ENCODE measurements at places on chromosomes 6 and 20. TPM values are rescaled to one million over a fixed set of nuclear protein-coding genes. Genes with fewer than 3 reads are reported as not detected.

The SH3BGRL2 gene
- 29.1 TPM for total RNA-seq

The ENTPD6 gene
- 59.9 TPM for total RNA-seq

- no peak for DNase-seq
- H3K27me3 ChIP-seq = no peaks in the 10 kb centered on the region
- no peak overlapping the region for H3K4me3 ChIP-seq
- peaks cover 18% of the 10 kb centered on the region for H3K4me1 ChIP-seq
- no peak overlapping the region for H3K27ac ChIP-seq
These were observed 16.7 kb downstream of the KCTD20 start for GRCh38 chr6:36459501-36459900.

DNA sequence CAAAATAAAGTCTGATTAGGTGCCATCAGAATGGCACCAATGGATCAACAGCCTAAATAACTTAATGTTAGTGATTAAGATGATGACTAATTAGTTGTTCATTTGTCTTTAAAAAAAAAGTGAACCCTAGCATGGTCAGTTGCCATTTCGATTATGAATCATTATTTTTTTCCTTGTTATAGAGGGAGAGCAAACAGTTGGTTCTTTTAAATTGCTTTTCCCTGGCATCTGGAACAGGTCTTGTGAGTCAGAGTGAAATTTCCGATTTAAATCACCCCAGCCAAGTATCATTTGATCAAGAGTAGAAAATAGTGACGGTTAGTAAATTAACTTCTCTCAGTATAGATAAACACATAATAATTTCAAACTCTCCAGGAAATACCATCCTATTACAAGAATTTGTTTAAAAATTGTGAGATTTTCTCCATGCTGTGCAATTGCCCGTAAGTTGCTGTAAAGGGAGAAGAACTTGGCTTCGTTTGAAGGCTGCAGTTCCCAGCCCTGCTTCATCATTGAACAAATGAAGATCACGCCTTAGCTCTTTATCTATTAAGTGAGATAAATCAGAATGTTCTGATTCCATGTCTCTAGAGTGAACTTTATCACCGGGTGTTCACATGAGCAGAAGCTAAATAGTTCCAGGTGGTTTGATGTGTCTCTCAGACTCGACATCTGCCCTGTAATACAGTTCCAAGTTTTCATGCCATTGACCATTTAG lies 741.3 kb downstream of the DOK5 start:
- no peaks in the 10 kb centered on the region for H3K36me3 ChIP-seq
- H3K27ac ChIP-seq = no peak overlapping the region
- H3K4me1 ChIP-seq = no peaks in the 10 kb centered on the region
- H3K27me3 ChIP-seq = no peaks in the 10 kb centered on the region

GRCh38 chr6:100179576-100179975 lies 185.6 kb upstream of the MCHR2 start:
- peaks cover 18% of the 10 kb centered on the region for H3K4me1 ChIP-seq
- no peaks in the 10 kb centered on the region for H3K36me3 ChIP-seq
- DNase-seq = no peak
- H3K27me3 ChIP-seq = no peaks in the 10 kb centered on the region
- no peak overlapping the region for H3K27ac ChIP-seq
- no peak overlapping the region for H3K4me3 ChIP-seq

The C6orf132 gene
- 22.1 TPM for total RNA-seq

- no peaks in the 10 kb centered on the region for H3K36me3 ChIP-seq
- no peak overlapping the region for H3K27ac ChIP-seq
- no peak for DNase-seq
These were observed 69.4 kb downstream of the JPH2 start for GRCh38 chr20:44117296-44118184.

GRCh38 chr6:108134213-108134970 lies 31.4 kb upstream of the NR2E1 start:
- DNase-seq = no peak
- H3K27ac ChIP-seq = peak overlapping the region; percentile 93
- no peaks in the 10 kb centered on the region for H3K27me3 ChIP-seq

- DNase-seq = peak; percentile 10
- no peaks in the 10 kb centered on the region for H3K27me3 ChIP-seq
- H3K4me1 ChIP-seq = peaks cover 2% of the 10 kb centered on the region
- no peaks in the 10 kb centered on the region for H3K36me3 ChIP-seq
- peak overlapping the region; percentile 40 for H3K27ac ChIP-seq
These were observed 108.4 kb upstream of the PRSS16 start for GRCh38 chr6:27138837-27139755.

GRCh38 chr6:143880412-143880811 lies 16.1 kb downstream of the ZC2HC1B start:
- H3K27ac ChIP-seq = no peak overlapping the region
- no peaks in the 10 kb centered on the region for H3K4me1 ChIP-seq
- H3K4me3 ChIP-seq = no peak overlapping the region
- no peaks in the 10 kb centered on the region for H3K36me3 ChIP-seq

The GPX5 gene
- total RNA-seq = not detected

GRCh38 chr6:161256407-161256806 lies 17.5 kb downstream of the AGPAT4 start:
- no peak overlapping the region for H3K4me3 ChIP-seq
- no peak overlapping the region for H3K27ac ChIP-seq
- H3K36me3 ChIP-seq = no peaks in the 10 kb centered on the region
- DNase-seq = no peak
- H3K27me3 ChIP-seq = no peaks in the 10 kb centered on the region

DNA sequence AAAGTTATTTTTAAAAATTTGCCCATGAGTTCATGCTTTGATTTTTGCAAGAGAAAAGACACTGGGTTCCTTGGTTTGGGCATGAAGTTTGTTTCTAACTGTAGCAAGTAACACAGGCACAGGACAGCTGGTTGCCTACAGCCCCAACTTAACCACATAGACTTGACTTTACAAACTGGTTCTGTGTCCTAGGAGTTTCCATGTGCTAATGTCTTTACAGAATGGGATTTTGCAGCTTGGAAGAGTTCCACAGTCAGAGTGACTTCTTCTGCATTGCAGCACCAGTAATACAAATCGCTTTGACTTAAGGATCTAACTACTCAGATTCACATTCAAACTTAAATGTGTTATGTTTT lies 44.3 kb downstream of the OR2B2 start:
- H3K4me1 ChIP-seq = peaks cover 43% of the 10 kb centered on the region
- H3K4me3 ChIP-seq = no peak overlapping the region
- DNase-seq = no peak
- no peaks in the 10 kb centered on the region for H3K36me3 ChIP-seq

The TAP2 gene
- total RNA-seq = 5.2 TPM

All from body of pancreas (tissue), 4 donors.